Cardiac muscle cell (in vitro differentiated cells and primary cell): ENCODE measurements at places on chromosomes 6 and 20. TPM values are rescaled to one million over a fixed set of nuclear protein-coding genes. Genes with fewer than 3 reads are reported as not detected.

The HLA-DMA gene
- 1.8 and 2.9 TPM in 2 replicates for total RNA-seq

GRCh38 chr20:61726979-61727378, 338.7 kb downstream of the TAF4 start:
- no peaks in the 10 kb centered on the region for H3K27me3 ChIP-seq
- no peak overlapping the region for H3K27ac ChIP-seq
- no peak for DNase-seq
- no peak overlapping the region for H3K4me3 ChIP-seq
- H3K4me1 ChIP-seq = no peaks in the 10 kb centered on the region
- H3K36me3 ChIP-seq = no peaks in the 10 kb centered on the region

DNA sequence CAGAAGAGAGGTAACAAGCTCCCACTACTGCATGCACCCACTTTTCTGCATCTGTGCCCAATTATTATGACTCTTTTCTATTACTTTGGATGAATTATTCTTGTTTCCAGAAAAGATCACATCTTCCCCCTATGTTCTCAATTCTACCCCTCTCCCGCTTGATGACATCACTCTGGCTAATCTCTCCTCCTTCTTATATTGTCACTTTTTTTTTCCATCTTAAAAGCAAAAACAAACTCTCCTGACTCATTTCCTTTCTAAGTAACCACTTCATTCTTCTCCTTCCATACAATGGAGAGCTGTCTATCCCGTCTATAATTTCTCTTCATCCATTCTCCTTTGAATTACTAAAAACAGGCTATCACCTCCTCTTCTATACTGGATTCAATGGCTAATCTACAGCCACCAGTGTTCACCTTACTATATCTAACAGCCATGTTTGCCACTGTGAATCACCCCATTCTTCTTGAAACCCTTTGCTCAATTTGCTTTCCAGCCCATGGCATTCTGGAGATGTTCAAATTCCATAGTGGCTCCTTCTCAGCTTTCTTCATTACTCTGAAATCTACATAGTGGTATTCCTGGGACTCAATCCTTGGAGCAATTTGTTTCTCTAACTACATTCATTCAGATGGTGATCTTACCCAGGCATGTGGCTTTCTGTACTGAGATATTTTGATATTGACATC, 378.4 kb downstream of the ARHGAP18 start:
- no peak for DNase-seq
- no peaks in the 10 kb centered on the region for H3K27me3 ChIP-seq

DNA sequence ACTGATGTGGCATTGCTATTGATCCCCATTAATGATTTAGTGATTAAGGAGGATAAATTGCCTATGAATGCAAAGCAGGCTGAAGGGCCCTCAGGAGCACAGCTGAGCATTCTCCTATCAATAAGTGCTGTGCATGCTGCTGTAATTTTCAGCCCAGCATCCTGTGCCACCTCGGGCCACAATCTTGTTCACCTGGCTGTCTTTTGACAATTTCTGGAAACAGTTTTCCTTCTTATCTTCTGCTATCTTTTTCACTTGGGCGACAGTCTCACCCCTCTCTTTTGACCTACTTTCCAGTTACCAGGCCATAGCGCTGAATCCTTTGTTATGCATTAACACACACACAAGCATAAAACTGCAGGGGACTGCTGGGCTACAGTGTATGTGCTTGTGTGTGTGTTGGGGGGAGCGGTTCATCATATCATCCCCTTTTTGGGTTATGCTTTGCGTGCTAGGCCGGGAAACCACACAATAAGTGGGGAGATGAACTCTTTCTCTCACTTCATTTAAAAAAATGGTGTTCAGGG, 60.2 kb downstream of the F13A1 start:
- no peaks in the 10 kb centered on the region for H3K27me3 ChIP-seq
- H3K36me3 ChIP-seq = no peaks in the 10 kb centered on the region
- H3K4me1 ChIP-seq = no peaks in the 10 kb centered on the region
- DNase-seq = no peak

GRCh38 chr20:53853111-53853713, 217.2 kb downstream of the BCAS1 start:
- no peak for DNase-seq
- peaks cover 8% of the 10 kb centered on the region for H3K4me1 ChIP-seq
- H3K27ac ChIP-seq = no peak overlapping the region
- no peaks in the 10 kb centered on the region for H3K27me3 ChIP-seq
- H3K36me3 ChIP-seq = no peaks in the 10 kb centered on the region

GRCh38 chr6:13725570-13725969, 13.9 kb upstream of the RANBP9 start:
- H3K4me3 ChIP-seq = no peak overlapping the region
- H3K27me3 ChIP-seq = no peaks in the 10 kb centered on the region
- H3K36me3 ChIP-seq = no peaks in the 10 kb centered on the region
- H3K4me1 ChIP-seq = no peaks in the 10 kb centered on the region
- no peak overlapping the region for H3K27ac ChIP-seq

- no peak overlapping the region for H3K4me3 ChIP-seq
- H3K27me3 ChIP-seq = no peaks in the 10 kb centered on the region
- no peaks in the 10 kb centered on the region for H3K36me3 ChIP-seq
- H3K27ac ChIP-seq = no peak overlapping the region
Observed at GRCh38 chr6:47836046-47836445, 54.2 kb downstream of the OPN5 start.

GRCh38 chr20:33305589-33306057, 22.6 kb downstream of the BPIFB1 start:
- H3K27ac ChIP-seq = no peak overlapping the region
- H3K36me3 ChIP-seq = no peaks in the 10 kb centered on the region
- H3K4me3 ChIP-seq = no peak overlapping the region

DNA sequence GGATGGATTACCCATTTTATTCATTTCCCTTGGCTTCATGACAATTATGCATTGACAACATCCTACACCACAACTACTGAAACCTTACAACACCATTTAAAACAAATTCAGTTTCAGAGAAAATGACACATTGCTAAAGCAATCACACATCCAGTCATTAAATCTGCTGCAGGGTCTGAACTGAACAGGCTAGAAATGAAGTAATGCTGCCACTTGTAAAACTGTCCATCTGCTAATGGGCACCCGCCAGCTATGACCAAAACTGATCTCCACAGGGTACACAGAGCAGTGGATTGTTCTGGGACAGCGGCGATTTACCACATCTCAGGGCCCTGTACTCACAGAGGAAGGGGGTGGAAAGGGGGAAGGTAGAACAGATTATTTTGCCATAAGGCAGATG, 172.9 kb upstream of the FBXL4 start:
- H3K4me3 ChIP-seq = no peak overlapping the region
- no peak overlapping the region for H3K27ac ChIP-seq
- H3K36me3 ChIP-seq = no peaks in the 10 kb centered on the region
- no peaks in the 10 kb centered on the region for H3K27me3 ChIP-seq

DNA sequence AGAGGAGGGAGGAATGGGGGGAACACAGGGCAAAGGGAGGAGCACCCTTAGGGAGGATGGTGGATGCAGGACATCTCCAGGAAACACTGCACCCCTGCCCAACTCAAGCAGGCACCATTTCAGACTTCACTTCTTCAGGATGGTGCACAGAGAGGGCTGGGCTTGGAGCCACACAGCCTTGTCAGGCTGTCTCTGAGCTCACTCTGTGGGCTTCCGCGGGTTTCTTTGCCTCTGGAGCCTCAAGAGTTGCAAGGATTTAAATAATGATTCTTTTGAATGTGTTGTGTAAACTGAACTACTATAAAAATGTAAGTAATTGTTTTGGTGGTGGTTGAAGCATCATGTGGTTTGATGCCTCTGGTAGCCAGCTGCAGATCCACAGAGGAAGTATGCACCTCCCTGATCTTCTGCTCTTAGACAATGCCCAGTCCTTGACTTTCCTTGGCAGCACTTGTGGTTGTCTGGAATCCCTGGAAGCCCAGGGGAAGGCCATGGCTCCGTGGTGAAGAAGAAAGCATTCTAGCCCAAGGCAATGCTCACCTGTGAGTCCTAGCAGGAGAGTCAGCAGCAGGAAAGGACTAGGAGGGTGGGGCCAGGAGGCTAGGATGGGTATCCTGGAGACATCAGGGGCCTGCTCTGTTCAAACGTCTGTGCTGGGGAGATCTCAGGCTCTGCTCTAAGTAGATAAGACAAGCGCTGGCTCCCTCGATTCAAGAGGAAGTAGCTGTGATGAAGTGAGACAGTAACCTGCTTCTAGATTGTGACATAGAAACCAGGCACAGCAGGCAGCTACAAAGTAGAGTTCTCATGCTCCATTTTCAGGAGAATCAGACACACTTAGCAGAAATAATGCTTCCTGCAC, 50.2 kb upstream of the SIRPG start:
- no peak for DNase-seq
- peaks cover 12% of the 10 kb centered on the region for H3K27me3 ChIP-seq
- no peak overlapping the region for H3K4me3 ChIP-seq
- H3K27ac ChIP-seq = no peak overlapping the region

- H3K27ac ChIP-seq = no peak overlapping the region
- H3K4me3 ChIP-seq = no peak overlapping the region
- no peak for DNase-seq
- no peaks in the 10 kb centered on the region for H3K27me3 ChIP-seq
- no peaks in the 10 kb centered on the region for H3K4me1 ChIP-seq
Observed at GRCh38 chr20:24762371-24762770, 186.7 kb upstream of the CST7 start.

- H3K4me1 ChIP-seq = no peaks in the 10 kb centered on the region
- H3K27ac ChIP-seq = no peak overlapping the region
- no peaks in the 10 kb centered on the region for H3K27me3 ChIP-seq
- H3K36me3 ChIP-seq = no peaks in the 10 kb centered on the region
- H3K4me3 ChIP-seq = no peak overlapping the region
Observed at GRCh38 chr6:14450133-14450504, 332.5 kb downstream of the CD83 start.

The ARMH2 gene
- total RNA-seq = not detected in 2 replicates

The C20orf144 gene
- 0.21 TPM in 1 of 2 replicates, not detected in the other for total RNA-seq

The GMPR gene
- total RNA-seq = 8.8 and 9.4 TPM in 2 replicates

GRCh38 chr6:159169557-159170332, 545 bp downstream of the FNDC1 start:
- DNase-seq = peak; percentile 52
- peaks cover 99% of the 10 kb centered on the region for H3K27me3 ChIP-seq
- H3K4me1 ChIP-seq = no peaks in the 10 kb centered on the region
- H3K36me3 ChIP-seq = no peaks in the 10 kb centered on the region
